Tongue (tissue), 3 donors: ENCODE measurements at places on chromosomes 6 and 20. TPM values are rescaled to one million over a fixed set of nuclear protein-coding genes. Genes with fewer than 3 reads are reported as not detected.

Gene SRMS
- total RNA-seq: not detected

Gene LIN28B
- total RNA-seq: 0.21 TPM

Gene MCCD1
- not detected for total RNA-seq

Gene SLCO4A1
- 4.1 TPM for total RNA-seq

Gene MROH8
- 10.5 TPM for total RNA-seq

Gene GNAS-AS1
- 2.5 TPM for total RNA-seq

Gene SH3BGRL2
- total RNA-seq: 30.8 TPM

Gene CPXM1
- 32.1 TPM for total RNA-seq

Gene PRPH2
- total RNA-seq: 4.2 TPM

Gene ENPP3
- total RNA-seq: 2.3 TPM

Gene RTF2
- 64.0 TPM for total RNA-seq

DNA sequence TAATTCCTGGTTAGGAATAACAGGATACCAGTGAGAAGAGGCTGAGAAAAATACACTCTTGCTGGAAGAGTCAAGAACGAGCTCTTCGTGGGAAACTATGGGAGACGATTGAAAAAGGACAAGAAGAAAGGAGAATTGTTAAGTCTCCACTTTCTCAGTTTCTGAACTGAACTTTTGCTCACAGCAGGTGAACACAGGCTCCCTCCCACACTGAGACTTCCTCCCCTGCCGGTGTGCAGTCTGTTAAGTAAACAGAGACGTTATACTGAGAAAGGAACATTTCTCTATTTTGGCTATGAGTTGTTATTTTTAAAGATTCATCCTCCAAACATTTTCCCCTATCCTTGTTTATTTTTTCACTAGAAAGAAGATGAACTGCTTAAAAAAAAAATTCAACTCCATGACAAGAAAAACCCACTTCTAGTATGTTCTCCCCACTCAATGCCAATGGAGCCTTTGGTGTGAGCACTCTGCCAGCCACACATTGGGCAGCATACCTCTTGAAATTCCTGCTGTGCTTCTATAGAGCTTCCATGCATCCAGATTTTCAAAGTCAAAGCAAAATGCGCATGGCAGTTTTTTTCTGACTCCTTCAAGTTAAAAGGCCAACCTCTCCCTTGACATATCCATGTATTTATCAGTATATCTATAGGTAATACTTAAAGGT is 250.5 kb downstream of the ESR1 start:
- DNase-seq: no peak

GRCh38 chr6:147057188-147057587 is 147.0 kb upstream of the STXBP5 start:
- no peak for DNase-seq

DNA sequence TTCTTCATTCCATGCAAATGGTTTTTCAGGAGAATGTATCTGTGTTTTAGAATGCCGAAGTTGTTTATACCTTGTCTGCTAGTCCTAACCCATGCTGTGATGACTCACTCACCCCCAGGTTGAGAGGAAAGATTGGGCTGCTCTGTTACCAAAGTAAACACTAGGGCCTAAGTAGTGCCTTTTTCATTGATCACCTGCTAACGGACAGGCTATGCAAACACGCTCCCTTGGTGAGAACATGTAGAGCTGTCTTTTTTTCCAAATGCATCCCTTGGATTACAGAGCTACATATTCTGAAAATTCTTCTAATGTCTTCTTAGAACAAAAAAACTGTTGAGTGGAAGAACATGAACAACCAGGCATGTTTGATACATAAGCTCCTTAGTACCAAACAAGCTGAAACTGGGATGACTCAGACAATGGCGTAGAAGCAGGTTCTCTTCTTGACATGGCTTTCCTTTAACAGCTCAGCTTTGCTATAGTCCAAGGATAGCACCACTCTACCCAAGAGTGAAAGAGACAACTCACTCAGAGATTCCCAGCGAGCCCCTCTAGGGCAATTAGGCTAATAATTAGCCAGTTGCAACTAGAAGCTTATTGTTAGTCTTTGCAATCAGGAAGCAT is 20.5 kb downstream of the PERP start:
- DNase-seq: no peak

- no peak for DNase-seq
These were observed 611.0 kb downstream of the DOK5 start for GRCh38 chr20:55086421-55086820.

DNA sequence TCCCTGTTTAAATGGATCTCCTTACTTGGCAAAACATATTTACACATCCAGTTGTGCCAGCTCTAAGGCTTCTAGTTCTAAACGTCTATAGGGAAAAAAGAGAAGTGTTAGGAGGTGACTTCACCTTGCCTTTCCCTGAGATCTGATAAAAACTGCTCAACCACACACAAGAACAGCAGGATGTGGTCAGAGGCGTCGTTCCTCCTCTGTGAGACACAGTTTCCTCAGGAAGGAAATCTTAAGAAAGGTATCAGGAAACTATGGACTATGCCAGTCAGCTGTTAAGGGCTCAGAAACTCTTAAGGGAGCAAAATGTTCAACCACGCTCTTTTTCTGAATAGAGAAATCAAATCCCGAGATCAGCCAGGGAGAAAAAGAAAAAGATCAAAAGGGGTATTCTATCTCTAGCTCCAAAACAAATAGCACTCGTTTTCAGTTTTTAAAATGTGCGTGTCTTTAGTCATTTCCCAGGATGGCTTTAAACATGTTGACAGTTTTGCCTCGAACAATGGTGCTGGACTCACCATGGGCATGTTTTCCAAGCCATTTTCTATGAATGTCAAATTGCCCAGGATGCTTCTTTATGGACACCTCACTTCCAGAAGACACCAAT is 154.5 kb downstream of the HACE1 start:
- DNase-seq: peak; percentile 11

GRCh38 chr6:41518118-41518517 is 28.1 kb upstream of the FOXP4 start:
- peak; percentile 46 for DNase-seq

DNA sequence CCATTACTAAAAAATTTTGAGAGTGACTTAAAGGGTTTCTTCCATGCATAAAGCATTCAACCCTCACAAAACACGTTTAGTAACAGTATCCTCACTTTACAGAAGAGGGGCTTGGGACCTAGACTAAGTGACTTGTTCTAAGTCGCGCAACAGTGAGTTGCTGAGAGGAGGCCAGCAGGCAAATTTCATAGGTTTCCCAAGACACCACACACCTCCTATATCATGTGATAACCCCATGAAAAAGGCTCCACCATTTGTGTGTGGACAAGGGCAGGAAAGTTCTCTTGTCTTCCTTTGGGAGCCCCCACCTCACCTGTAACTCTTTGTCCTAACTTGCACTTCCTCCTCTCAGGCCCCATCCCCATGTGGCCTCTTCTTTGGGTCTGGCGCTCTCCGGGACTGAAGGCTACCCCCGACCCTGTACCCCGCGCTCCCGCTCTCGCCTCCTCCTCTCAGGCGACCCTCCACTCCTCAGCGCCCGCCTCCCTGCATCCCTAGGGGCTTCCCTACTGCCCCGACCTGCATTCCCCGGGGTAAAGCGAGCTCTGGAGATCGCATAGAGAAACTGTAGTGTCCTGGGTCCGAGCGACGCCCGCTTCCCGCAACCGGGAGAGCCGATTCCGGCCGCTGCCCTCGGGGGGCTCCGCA is 392 bp downstream of the PSMB8 start:
- DNase-seq: no peak

DNA sequence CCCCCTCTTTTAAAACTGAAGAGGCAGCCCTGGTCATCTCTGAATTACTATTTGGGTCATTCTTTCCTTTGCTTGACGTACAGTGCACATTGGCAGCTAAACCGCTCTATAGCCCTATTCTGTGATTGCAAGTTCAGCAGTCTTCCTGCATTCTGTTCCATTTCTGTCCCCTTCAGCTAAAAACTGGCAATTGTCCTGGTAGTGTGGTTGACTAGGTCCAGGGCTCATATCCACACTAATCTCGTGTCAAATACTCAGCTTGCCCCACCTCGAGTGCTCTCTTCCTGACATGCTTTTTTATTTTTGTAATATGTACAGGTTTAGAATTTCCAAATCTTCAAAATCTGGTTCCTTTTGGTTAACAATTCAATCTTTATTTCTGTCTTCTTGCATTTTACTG is 282.1 kb downstream of the THBS2 start:
- DNase-seq: no peak

DNA sequence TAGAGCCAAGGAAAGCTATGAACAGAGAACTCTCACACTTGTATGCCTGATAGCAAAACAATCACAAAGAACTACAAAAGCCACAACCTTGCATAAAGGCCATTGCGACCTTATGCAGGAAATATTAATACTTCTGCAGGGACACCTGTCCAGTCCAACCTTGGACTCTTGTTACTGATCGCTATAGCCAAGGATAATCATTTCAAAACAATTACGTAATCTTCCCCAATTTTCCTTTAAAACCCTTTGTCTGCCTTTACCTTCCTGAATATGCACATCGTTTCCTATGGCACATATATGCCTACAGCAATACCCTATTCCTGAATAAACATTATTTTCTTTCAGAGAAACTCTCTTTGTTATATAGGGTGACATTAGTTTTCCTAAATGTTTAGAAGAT is 22.8 kb downstream of the PPIL6 start:
- no peak for DNase-seq

DNA sequence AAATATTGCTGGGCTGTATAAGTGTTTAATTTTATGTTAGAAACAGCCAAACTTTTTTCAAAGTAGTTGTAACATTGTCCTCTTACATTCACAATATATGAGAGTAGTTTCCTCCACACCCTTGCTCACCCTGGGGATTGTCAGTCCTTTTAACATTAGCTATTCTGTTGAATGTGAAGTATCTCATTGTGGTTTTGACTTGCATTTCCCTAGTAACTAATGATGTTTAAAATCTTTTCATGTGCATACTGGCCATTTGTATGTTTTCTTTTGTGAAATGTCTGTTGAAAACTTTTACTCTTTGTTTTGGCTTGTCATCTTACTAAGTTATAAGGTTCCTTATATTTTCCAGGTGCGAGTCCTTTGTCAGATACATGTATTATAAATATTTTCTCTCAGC is 32.9 kb downstream of the TRIM38 start:
- DNase-seq: no peak

GRCh38 chr6:36963451-36964290 is 9.1 kb downstream of the PI16 start:
- peak; percentile 51 for DNase-seq

GRCh38 chr6:68226460-68226859 is 408.6 kb upstream of the ADGRB3 start:
- DNase-seq: peak; percentile 6

GRCh38 chr6:32883789-32884188 is 29.8 kb downstream of the PSMB9 start:
- DNase-seq: no peak

DNA sequence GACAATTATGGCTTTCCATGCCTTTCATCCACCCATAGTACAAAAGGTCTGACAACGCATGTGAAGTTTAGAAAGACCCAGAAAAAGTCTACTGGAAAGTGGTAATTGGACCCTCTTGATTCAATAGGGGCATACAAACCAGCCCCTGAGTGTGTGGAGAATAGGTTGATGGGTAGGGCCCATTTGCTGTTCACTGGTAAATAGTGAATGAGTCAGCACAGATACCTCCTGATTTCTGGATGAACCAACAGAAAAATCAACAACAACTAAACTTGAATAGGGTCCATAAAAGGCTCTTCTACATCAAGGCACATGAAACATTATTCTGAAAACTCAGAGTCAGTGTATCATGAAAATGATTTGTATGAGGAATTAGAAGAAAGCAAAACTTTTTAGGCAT is 235.4 kb upstream of the SLC35B3 start:
- DNase-seq: no peak

DNA sequence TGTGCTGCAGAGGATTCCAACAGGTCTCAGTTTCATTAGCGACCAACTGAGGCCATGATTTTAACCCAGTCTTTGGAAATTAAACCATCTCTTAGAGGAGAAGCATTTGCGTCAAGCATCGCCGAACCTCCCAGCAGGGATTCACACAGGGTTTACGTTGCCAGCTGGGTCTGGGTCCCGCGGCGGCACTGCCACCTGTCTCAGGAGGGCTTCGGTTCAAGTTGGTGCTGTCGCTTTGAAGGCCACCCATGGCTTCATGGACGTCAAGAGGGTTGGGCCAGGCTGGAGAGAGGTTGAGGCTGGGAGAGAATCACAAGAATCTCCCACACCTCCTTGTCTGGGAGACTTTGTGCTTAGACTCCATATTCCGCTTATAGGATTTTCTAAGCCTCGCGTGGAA is 43.0 kb upstream of the FRMD1 start:
- DNase-seq: no peak

DNA sequence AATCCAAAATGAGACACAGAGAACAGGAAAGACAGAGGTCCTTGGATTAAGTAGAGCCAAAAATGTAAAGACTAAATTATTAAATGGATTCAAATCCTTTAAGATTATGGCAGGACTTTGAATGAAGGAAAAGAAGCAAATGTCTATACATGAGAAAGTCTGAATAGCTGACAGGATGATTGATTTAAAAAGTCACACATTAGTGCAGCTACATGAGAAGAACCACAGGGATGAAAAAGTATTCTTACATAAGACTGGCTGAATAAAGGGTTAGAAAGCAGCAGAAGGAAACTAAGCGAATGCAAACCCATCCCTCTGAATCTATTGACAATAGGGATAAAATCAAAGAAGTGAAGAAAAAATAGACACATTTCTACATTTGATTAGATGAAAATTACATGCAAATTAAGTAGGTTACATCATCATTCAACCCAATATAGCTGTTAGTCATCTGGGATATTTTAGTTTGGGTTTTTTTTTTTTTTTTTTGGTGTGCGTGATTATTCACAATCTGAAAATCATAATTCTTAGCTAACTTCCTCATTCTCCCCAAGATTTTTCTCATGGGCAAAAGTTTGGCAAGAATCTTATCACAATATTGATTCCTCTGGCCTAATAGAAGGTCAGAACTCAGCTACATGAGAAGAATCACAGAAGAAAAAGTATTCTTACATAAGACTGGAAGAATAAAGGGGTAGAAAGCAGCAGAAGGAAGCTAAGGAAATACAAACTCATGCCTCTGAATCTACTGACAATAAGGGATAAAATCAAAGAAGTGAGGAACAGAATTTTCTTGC is 845.4 kb downstream of the HACE1 start:
- DNase-seq: no peak

DNA sequence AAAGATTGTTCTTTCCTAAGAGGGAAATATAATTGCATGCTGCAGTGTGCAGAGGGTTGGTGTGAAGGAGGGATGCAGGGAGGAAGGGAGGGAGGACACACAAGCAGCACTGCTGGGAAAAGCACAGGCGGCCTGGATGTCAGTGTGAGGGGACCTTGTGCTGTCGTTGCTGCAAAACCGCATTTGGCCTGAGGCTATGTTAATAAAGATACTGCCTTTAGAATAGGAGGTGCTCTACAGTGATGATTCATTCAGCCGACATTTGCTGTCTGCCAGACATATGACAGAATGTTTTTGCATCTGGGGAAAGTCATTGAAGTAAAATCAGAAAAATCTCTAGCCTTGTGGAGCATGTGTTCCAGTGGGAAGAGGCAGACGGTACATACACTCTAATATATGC is 50.5 kb upstream of the TRIM26 start:
- DNase-seq: no peak

- no peak for DNase-seq
These were observed 63.4 kb upstream of the SIRPG start for GRCh38 chr20:1720845-1721475.

- no peak for DNase-seq
These were observed 218.2 kb upstream of the RNF24 start for GRCh38 chr20:4233520-4233919.

GRCh38 chr6:43608807-43609206 is 20.3 kb downstream of the GTPBP2 start:
- DNase-seq: no peak

- no peak for DNase-seq
These were observed 248.4 kb upstream of the HSF2 start for GRCh38 chr6:122151066-122151465.

- DNase-seq: no peak
These were observed 4.1 kb downstream of the FAM210B start for GRCh38 chr20:56362833-56363413.
